ENCODE measurements at places on chromosomes 16 and 17. TPM values are rescaled to one million over a fixed set of nuclear protein-coding genes. Genes with fewer than 3 reads are reported as not detected.

MED9 gene
- total RNA-seq = 17.3 TPM

ADCY9 gene
- 15.9 TPM for total RNA-seq

GAST gene
- total RNA-seq = not detected

DNAH3 gene
- total RNA-seq = 3.7 TPM

CES1 gene
- 1.2 TPM for total RNA-seq

KRT20 gene
- not detected for total RNA-seq

NACA2 gene
- total RNA-seq = not detected

C1QTNF1 gene
- total RNA-seq = 3.2 TPM

PYCARD gene
- 7.4 TPM for total RNA-seq

GPR179 gene
- total RNA-seq = 4.6 TPM

DBNDD1 gene
- total RNA-seq = 22.4 TPM

METTL23 gene
- 14.8 TPM for total RNA-seq

TP53TG3C gene
- not detected for total RNA-seq

HOXB3 gene
- total RNA-seq = not detected

IFT20 gene
- 33.7 TPM for total RNA-seq

AARS1 gene
- 102 TPM for total RNA-seq

KRT12 gene
- not detected for total RNA-seq

SREBF1 gene
- total RNA-seq = 26.3 TPM

ASPA gene
- total RNA-seq = 1.8 TPM

ZDHHC1 gene
- 4.6 TPM for total RNA-seq

MYL4 gene
- total RNA-seq = 3.9 TPM

GCGR gene
- not detected for total RNA-seq

TMIGD1 gene
- not detected for total RNA-seq

TMEM114 gene
- not detected for total RNA-seq

CCL15 gene
- total RNA-seq = not detected

FNDC8 gene
- total RNA-seq = not detected

POLR3K gene
- 7.4 TPM for total RNA-seq

AATK gene
- total RNA-seq = 17.8 TPM

CIBAR2 gene
- 4.8 TPM for total RNA-seq

MYL11 gene
- not detected for total RNA-seq

LRRC37A2 gene
- total RNA-seq = 14.8 TPM

ABCA8 gene
- total RNA-seq = 7.4 TPM

ZCCHC14 gene
- total RNA-seq = 29.8 TPM

PLEKHH3 gene
- total RNA-seq = 3.7 TPM

GJD3 gene
- total RNA-seq = not detected

MT1H gene
- total RNA-seq = not detected

TEX14 gene
- 0.69 TPM for total RNA-seq

TMC8 gene
- 0.92 TPM for total RNA-seq

XAF1 gene
- 4.6 TPM for total RNA-seq

WSCD1 gene
- total RNA-seq = 43.8 TPM

DYNLRB2 gene
- total RNA-seq = 9.5 TPM

HDAC5 gene
- 82.4 TPM for total RNA-seq

ZNF750 gene
- not detected for total RNA-seq

KRT14 gene
- total RNA-seq = not detected

SULT1A4 gene
- total RNA-seq = 2.1 TPM

METTL22 gene
- total RNA-seq = 17.5 TPM

GAN gene
- total RNA-seq = 44.1 TPM

RBFOX1 gene
- 68.7 TPM for total RNA-seq

MEIOC gene
- not detected for total RNA-seq
